ENCODE measurements at places on chromosomes 13 and 19. TPM values are rescaled to one million over a fixed set of nuclear protein-coding genes. Genes with fewer than 3 reads are reported as not detected.

- DNase-seq = no peak
Measured at GRCh38 chr19:47698631-47699359, 14.4 kb upstream of the EHD2 start.

GRCh38 chr19:48608798-48609263 lies 2.3 kb downstream of the SPACA4 start:
- peak; percentile 87 for DNase-seq

DNA sequence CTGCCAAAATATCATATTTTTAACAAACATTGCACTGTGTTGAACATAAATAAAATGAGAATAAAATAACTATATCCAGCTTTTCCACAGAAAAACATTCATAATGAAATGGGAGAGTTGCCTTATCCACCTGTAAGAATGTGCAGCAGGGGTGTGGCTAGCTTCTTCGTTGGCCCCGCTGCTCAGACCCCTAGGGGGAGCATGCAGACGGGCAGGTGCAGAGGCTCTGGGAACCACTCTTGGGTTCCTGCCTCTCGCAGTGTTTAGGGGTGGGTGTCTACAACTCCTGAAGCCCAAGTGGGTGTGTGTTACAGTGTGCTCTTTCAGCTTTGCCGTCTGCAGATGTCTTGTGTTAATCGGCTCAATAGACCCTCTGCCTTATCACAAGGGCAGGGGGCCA lies 121.7 kb downstream of the SLITRK5 start:
- peak; percentile 74 for DNase-seq

DNA sequence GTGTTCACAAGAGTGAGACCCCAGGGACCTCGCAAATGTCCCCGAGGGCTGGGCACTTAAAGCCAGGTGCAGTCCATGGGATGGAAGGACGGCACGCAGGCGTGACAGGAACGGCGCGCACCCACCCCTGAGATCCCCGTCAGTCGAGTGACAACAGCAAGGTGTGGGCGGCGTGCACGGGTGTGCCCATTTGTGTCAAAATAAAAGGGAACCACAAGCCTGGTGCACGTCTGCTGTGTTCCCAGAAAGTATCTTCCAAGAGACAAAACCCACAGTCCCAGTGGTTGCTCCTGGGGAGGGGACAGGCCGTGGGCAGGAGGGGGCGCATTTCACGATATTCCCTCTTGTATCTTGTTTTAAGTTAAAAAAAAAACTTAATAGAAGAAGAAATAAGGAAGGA lies 15.7 kb upstream of the CACTIN start:
- DNase-seq = no peak

DNA sequence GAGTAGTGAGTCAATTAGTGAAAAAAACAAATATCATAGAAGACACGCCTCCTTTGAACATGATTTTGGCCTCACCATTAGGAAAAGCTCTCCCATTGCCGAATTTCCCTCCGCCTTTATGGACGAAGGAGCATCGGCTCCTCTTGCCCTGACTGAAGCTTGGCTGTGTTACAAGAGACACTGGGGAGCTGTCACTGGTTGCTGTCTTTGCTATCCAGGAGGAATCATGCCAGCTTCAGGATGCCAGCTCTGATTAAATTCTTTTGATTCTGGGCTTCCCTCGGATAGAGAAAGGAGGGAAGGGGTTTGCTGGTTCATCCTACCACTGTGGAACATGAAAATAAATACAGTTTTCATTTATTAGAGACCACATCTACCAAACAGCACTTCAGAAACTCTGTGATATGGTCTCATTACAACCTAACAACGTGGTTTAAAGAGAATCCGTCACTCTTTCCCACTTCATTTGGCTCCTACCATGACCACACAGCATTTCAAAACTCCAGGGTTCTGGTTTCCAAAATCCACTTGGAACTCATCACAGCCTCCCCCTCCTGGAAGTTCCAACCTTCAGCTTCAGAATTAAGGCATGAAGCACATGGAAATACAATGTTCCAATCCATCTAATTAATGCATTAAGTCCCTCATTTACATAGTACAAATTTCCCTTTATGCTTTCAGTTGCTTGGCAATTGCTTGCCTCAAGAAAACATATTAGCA lies 446.0 kb downstream of the EFNB2 start:
- DNase-seq = no peak

GRCh38 chr13:51874651-51875050 lies 12.9 kb downstream of the CCDC70 start:
- no peak for DNase-seq

- DNase-seq = peak; percentile 91
Measured at GRCh38 chr13:41060724-41061074, 610 bp upstream of the WBP4 start.

DNA sequence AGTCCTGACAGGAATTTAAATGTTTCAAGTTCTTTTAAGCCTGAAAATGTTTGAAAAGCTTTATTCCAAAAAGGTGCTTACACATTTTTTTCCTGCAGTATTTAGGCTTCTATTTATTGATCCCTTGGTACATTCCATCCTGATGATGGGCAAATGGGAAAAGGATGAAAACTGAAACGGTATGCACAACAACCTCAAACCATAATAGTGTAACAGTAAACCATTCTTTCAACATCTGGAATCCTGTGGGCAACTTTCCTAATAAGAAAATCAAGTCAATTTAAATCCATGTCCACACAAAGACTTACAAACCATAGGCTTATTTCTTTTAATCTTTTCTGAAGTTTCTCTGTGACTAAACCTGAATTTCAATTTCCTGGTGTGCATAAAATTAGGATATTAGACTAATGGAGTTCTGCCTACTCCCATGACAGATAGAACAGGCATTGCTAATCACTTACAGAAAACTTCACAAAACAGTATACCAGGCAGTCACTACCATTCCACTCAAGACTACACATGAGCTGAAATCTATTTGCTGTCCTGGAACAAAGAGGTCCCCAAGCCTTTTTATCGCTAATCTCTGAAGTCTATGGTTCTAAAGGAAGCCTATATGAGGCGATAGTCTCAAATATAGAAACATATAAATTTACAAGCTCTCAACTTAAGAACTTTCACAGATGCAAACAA lies 103.3 kb downstream of the DLEU7 start:
- DNase-seq = no peak

DNA sequence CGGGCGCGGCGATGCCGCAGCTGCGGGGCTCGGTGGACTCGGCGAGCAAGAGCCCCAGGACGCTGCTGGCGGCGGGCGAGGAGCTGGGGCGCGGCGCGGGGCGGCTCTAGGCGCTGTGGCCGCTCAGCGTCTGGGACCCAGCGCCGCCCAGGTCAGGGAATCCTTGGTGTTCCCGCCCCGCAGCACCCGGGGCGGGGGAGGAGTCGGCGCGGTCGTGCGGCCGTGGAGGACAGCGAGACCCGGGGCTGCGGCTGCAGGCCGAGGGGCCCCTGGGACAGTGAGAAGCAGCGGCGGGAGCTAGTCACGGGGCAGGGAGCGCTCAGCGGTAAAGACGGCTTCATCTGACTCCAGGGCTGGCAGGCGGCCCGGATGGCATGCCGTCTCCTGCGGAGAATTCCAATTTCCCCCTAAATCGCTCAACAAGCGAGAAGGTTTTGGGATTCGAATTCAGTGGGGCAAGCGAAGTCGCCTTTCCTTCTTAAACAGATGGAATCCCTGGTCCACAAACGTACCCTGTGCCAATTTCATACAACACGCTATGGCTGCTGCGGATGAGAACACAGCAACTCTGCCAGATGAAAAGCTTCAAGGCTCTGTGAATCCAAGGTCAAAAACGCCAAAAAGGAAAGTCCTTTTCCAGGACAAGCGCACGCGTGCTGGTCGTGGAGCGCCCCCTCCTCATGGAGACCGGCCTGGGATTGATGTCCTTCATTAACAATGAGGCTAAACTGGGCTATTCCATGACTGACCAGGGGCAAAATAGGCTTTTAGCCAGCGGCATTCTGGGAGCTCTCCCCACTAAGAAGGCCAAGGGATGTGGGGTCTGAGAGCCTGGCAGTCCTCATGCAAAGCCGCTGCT lies 4.2 kb upstream of the ZSCAN4 start:
- DNase-seq = peak; percentile 84

DNA sequence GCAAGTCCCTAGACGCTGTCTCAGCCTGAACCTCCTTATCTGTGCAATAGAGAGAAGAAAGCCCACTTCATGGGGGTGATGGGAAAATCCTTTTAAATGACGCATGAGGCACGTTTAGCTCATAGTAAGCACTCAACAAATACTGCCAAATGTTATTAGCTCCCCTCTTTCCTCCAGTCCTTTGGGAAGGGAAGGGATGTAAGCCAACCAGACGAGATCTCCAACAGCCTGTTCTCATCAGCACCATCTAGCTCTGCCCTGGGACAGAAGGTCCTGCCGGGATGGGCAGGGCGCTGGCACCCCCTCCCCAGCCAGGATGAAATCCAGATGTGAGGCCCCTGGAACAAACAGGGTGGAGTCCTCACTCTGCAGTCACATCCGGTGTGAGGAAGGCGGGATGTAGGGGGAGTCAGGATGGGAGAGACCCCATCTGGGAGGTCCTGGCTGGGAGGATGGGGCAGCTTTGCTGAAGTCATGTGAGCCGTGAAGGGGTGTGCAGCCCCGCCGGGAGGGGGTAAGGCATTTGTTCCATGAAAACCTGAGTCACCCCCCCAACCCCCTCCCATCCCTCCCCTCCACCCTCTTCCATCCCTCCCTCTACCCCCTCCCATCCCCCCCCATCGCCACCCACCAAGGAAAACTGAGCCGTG lies 4.6 kb downstream of the S1PR2 start:
- no peak for DNase-seq

DNA sequence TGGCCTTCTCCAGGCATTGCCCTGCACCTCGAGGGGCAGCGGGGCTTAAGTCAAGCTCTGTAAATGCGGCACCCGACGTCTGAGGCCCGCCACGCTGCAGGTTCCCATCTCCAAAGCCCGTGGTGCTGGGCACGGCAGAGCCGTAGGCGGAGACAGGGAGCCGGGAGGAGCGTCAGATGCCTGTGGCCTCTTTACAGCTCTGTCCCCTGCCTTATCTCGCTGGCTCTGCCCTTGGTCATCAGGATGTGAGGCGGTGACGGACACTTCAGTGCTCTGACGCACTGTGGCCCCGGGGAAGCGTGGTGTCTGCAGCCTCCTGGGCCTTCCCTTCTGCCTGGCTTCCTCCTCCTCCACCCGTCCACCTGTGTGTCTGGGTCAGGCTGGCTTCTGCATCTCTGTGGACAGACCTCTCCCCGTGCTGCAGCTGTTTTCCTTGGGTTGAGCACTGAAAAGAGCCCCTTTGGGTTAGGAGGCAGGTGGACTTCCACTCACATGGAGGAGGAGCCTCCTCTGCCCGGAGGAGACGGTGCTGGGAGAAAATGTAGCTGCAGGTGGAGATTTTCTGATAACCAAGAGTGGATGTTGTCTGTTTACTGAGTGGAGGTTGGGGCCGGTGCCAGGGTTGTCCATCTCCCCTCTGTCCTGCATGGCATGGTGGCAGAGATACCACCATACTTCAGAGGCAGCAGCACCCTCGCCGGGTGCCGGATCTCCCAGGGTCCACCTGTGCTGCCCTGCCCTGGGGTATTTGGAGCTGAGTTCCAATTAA lies 14.6 kb downstream of the MCF2L start:
- DNase-seq = no peak

DNA sequence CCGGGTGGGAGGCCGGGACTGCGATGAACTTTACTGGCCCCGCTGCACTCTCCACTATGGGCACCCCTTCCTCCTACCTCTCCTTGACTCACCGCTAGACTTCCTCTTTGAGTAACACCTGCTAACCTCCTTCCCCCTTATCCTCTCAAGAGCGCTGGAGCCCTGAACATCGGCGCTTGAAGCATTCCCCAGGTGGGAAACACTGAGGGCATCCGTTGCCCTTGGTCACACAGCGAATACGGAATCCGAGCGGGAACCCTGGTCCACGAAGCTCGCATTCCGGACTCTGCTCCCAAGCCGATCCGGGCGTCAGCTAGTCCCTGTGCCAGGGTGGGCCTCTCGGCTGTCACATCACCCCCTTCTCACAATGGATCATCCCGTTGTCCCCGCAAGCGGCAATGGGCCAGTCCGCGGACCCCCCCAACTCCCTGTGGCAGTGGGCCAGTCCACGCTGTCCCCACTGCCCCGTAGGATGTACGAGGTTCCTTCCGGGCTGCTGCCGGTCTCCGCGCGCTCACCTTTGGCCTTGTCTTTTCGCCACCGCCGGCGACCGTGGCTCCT lies 4.2 kb downstream of the LIPE start:
- peak; percentile 74 for DNase-seq

- no peak for DNase-seq
Measured at GRCh38 chr13:52921194-52921593, 72.8 kb upstream of the PCDH8 start.

GRCh38 chr13:65856431-65856830 lies 1373.7 kb downstream of the PCDH9 start:
- no peak for DNase-seq

GRCh38 chr19:5586300-5587070 lies 18.7 kb upstream of the TINCR start:
- no peak for DNase-seq

DNA sequence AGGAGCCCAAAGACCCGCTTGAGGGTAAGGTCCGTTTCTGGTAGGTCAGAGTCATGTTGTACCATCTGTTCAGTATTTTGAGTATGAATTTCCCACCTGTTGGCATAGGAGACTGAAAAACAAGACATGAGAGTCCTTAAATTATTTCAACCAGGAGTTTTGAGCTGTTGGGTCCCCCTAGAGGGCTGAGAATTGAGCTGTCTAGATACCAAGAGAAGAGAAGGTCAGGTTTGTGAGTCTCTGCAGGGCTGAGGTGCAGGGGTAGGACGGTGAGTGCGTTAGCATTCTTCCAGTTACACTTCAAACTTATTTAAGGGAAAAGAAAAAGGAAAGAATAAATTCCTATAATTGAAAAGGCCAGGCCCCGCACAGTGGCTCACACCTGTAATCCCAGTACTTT lies 5.0 kb downstream of the CBLC start:
- DNase-seq = no peak

Gene CGB7
- total RNA-seq = 1.5 TPM

Gene DCT
- total RNA-seq = not detected

Gene KLK10
- total RNA-seq = 0.80 TPM

Gene SOX1
- total RNA-seq = not detected

Gene RPS16
- 1,674 TPM for total RNA-seq

Gene NLRP11
- total RNA-seq = not detected

Gene MEF2B
- total RNA-seq = 1.6 TPM

Gene PRSS57
- not detected for total RNA-seq

Gene GPALPP1
- total RNA-seq = 24.2 TPM
